ENCODE measurements at places on chromosomes 6 and 20.

DNA sequence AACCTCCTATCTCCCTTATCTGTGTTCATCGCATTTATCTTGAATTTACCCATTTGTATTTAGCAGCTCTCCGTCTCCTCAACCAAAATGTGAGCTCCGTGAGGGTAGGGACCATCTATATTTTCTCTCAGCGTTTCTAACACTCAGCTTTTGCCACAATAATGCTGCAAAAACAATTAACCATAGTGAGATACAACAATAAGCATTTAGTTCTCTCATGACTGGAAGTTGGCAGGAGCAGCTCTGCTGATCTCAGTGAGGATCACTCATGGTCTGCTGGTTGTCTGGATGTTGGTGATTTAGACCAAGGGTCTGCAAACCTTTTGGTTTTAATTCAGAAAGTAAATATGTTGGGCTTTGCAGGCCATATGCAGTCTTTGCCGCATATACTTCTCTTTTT, 394.8 kb upstream of the RNF217 start:
- DNase-seq: no peak

GRCh38 chr6:162960679-162961457, 233.1 kb downstream of the PACRG start:
- no peak for DNase-seq

GRCh38 chr6:147947521-147947920, 395.1 kb upstream of the SASH1 start:
- no peak for DNase-seq

DNA sequence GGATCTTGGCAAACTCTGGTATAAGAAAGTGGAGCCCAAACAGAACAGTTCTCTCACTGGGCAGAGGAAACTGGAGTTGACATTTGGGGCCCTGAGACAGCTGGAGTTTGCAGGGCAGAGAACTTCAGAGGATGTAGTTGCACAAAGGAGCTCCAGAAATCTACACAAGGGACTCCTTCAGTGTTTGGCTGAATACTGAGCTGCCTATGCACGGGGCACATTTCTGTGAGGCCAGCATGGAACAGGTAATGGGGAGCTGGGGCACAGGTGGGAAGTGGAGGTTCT, 169.3 kb downstream of the ANKRD60 start:
- DNase-seq: no peak

GRCh38 chr20:57583289-57584257, 22.7 kb downstream of the PCK1 start:
- DNase-seq: no peak
